CD14-positive monocyte (primary cell): ENCODE measurements at places on chromosomes 12 and 14.

DNA sequence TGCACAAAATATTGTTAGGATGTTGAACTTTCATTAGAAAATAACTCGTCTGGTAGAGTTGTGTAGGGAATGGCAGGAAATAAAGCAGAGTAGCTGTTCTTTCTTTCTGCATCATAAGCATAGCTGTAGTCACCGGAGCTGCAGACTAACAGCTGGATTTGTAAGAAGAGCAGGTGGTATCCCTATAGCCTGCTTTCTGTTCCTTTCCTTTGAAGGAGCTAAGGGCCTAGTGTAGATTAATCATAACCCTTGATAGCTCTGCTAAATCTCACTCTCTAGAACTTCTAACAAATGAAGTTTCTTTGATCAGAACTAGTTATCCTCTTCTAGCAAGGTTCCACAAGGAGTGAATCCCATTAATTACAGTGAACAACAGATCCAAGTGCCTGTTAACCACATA, 3.5 kb downstream of the LMO3 start:
- DNase-seq: no peak

DNA sequence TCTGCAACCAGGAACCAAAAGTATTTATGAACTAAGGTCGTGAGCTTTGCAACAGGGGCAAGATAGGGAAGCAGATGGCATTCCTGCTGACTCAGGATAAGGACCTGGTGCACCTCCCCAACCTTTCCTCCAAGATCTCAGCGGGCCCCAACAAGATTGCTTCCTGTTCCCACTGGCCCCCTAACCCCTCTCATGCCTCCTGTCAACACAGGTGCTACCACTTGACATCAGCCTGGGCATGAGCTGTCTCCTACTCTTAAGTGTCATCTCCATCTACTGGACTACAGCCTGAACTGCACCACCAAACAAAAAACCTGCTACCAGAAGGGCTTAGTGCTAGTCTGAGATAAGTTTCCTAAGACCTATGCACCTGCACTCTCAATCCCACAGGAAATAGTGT, 32.7 kb downstream of the MED6 start:
- no peak for DNase-seq

DNA sequence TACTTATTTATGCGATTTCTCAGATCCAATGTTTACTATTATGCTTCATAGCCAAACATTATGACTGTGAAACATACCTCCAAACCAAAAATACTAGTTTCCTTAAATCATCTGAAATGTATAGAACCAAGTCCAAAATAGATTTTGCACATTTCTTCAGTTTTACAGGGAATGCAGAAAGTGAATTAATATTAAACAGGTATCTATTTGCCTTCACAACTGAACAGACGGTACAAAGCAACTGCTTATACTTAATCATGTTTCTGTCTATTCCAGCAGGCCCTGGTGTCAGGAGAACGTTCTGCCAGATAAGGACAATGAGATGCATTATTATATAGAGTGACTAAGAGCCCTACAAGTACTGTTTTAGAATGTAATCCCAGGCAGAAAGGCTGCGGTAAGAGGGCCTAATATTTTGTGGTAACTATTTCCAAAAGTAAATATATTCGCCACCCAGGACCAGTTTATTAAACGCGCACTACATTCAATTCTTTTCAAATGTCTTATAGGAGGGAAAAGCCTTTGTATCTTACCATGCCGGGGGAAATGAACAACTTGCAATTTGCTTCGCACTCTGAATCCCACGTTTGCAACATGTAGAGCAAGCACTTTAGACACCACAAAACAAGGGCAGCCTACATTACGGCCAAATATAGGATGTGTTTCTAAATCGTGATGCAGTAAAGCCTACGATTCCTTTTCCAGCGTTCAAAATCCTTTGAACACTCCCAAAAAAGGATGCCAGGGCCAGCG, 1.5 kb downstream of the CORO1C start:
- DNase-seq: no peak

DNA sequence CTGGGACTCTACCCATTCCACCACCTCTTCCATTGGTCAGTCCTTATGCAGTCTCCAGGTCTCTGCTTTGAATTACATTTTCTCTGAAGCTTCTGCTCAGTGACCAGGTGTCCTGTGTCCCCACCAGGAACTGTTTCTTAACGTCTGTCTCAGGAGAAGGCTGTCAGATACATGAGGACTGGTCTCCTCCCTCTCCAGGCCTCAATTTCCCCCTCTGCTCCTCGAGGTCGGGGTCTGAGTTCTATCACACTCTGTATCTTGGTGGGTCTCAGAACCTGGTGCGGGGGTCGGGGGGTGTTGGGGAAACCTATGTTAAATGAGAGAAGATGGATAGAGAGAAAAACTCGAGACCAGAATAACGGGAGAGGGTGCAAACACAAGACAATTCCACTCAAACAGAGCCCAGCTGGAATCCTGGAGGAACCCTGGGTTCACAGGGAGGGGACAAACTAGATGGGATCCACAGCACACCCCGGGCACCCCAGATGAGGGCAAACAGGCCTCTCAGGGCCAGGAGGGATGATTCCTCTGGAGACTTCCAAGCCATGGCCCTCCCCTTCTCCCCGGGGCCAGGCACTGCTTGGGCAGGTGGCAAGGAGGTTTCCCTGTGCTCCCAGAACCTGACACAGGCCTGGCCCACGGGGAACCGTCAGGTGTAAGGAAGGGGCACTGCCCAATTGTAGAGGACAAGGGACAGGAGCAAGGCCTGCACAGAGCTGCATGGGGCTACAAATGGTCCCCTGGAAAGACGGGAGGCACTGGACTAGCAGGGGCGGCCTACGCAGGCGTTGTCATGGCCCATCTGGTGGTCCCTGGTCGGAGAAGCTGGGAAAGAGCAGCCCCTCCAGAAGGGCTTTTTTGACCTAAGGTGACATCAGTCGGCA, 313.2 kb upstream of the DIO3 start:
- no peak for DNase-seq

- DNase-seq: no peak
Observed at GRCh38 chr14:53955229-53955556, 1.4 kb downstream of the BMP4 start.

- no peak for DNase-seq
Observed at GRCh38 chr12:123070267-123071081, 80.4 kb downstream of the PITPNM2 start.

DNA sequence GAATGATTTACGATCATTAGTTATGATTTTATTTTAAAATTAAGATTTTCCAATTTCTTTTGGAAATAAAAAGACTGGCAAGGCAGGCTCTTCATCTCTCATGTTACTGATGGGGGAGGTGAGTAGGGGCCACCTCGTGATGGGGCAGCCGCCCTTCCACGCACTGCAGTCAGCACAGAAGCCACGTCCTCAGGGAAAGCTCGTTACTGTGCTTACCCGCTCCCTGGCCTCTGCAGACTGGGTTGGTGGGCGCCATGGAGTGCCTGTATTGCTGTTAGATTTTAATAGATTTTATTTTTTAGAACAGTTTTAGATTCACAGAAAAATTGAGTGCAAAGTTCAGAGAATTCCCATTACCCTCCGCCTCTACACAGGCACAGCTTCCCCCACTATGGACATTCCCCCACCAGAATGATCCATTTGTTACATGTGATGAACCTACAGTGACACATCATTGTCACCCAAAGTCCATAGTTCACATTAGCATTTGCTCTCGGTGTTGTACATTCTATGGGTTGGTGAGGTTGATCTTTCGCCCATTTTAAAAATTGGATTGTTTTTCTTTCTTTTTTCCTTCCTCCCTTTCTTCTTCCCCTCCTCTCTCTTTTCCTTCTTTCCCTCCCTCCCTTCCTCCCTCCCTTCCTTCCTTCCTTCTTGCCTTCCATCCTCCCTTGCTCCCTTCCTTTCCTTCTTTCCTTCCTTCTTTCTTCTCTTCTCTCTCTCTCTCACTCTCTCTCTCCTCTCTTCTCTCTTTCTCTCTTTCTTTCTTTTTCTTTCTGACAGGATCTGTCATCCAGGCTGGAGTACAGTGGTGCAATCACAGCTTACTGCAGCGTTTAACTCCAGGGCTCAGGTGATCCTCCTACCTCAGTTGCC, 30.7 kb downstream of the ADGRD1 start:
- no peak for DNase-seq

DNA sequence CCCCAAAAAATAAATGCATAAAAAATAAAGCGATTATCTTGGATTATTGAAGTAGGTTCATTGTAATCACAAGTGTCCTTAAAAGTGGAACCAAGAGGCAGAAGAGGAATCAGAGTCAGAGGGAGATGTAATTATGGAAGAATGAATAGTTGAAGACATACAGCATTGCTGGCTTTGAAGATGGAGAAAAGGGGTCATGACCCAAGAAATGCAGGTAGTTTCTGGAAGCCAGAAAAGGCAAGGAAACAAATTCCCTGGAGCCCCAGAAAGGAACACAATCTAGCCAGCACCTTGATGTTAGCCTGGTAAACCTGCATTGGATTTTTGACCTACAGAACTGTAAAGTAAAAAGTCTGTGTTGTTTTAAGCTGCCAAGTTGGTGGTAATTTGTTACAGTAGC, 57.5 kb upstream of the PTGR2 start:
- no peak for DNase-seq

GRCh38 chr14:63383776-63384367, 65.1 kb upstream of the GPHB5 start:
- no peak for DNase-seq

GRCh38 chr14:75032939-75033338, 18.3 kb downstream of the MLH3 start:
- DNase-seq: no peak

DNA sequence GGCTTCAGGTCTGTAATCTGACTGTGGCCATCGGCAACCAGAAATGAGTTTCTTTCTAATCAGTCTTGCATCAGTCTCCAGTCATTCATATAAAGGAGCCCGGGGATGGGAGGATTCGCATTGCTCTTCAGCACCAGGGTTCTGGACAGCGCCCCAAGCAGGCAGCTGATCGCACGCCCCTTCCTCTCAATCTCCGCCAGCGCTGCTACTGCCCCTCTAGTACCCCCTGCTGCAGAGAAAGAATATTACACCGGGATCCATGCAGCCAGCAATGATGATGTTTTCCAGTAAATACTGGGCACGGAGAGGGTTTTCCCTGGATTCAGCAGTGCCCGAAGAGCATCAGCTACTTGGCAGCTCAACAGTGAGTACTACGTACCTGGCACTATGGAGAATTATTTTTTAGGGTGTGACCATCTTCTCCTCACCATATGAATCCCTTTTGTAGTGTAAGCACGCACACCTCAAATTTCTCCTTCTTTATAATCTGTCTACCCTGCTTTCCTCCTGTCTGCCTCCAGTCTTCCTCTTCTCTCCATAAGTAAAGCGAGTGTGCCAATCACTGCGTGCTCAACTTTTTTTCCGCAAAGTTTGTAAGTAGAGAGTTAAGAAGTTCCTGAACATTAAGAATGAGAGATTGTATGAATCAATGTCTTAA, at the start of gene TPH2:
Gene TPH2, plus strand, starts transcription at position 118 of the 658 bp plus-strand sequence. Its CDS starts 142 bp downstream, at position 260.
- peak; percentile 10 for DNase-seq

DNA sequence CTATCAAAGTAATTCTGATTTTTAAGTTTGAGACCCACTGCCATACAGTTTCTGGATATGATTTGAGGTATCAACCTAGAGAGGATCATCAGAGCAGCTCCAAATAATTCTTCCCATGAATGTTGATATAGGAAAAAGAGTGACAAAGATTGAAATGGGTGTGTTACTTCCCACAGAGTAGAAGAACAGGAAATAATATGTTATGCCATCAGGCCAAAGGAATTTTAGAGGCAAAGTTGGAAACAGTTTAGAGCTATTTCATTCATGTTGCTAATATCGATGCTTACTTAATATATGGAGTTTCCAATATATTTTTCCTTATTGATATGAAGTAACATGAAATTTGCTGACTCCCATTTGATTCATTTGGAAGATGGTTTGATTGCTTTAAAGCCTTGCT, 8.9 kb upstream of the MSRB3 start:
- DNase-seq: no peak
